ENCODE measurements at places on chromosomes 7 and 10. TPM values are rescaled to one million over a fixed set of nuclear protein-coding genes. Genes with fewer than 3 reads are reported as not detected.

DNA sequence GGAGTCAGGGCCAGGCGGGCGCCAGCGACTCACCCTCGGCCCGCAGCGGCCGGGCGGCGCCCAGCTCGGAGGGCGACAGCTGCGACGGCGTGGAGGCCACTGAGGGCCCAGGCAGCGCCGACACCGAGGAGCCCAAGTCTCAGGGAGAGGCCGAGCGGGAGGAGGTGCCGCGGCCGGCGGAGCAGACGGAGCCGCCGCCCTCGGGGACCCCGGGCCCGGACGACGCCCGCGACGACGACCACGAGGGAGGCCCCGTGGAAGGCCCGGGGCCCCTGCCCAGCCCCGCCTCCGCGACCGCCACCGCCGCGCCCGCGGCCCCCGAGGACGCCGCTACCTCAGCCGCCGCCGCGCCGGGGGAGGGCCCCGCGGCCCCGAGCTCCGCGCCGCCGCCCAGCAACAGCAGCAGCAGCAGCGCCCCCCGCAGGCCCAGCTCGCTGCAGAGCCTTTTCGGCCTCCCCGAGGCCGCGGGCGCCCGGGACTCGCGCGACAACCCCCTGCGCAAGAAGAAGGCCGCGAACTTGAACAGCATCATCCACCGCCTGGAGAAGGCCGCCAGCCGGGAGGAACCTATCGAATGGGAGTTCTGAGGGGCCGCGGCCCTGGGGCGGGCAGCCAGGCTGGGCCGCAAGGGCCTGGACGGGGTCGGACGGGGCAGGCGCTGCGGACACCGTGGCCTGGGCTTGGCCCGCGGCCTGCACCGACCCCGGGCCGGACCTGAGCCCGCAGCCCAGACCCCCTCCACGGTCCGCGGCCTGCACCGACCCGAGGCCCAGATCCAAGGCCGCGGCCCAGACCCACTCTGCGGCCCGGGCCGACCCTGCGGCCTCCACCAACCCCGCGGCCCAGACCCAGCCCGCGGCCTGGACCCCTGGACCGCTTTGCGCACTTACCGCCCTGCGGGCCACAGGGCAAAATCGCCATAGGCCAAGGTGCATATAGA lies 37.9 kb upstream of the SH2B2 start:
- no peaks in the 10 kb centered on the region for H3K36me3 ChIP-seq
- H3K27ac ChIP-seq: no peak overlapping the region
- H3K27me3 ChIP-seq: no peaks in the 10 kb centered on the region

GRCh38 chr10:93334901-93335327 lies 147.2 kb downstream of the MYOF start:
- no peak overlapping the region for H3K4me3 ChIP-seq
- DNase-seq: no peak
- H3K27ac ChIP-seq: no peak overlapping the region
- H3K27me3 ChIP-seq: no peaks in the 10 kb centered on the region
- no peaks in the 10 kb centered on the region for H3K4me1 ChIP-seq
- no peaks in the 10 kb centered on the region for H3K36me3 ChIP-seq

- H3K4me1 ChIP-seq: peaks cover 81% of the 10 kb centered on the region
- no peaks in the 10 kb centered on the region for H3K27me3 ChIP-seq
- no peak overlapping the region for H3K4me3 ChIP-seq
- no peak for DNase-seq
Measured at GRCh38 chr10:79153745-79154144, 85.0 kb downstream of the ZMIZ1 start.

DNA sequence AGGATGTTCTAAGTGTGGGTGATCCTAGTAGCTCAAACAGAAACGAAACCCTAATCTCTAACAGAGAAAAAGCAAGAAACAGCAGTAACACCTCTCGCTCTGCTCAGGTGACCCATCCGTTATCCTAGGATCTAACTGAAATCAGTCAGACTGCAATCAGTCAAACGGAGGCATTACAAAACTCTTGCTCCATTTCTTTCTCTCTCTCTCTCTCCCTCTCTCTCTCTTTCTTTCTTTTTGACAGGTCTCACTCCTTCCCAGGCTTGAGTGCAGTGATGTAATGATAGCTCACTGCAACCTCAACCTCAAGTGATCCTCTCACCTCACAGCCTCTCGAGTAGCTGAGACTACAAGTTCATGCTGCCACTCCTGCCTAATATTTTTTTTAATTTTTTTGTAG lies 1283.5 kb upstream of the CELF2 start:
- DNase-seq: no peak
- H3K36me3 ChIP-seq: no peaks in the 10 kb centered on the region
- H3K4me1 ChIP-seq: no peaks in the 10 kb centered on the region
- H3K27me3 ChIP-seq: no peaks in the 10 kb centered on the region

- no peak overlapping the region for H3K27ac ChIP-seq
- H3K4me3 ChIP-seq: no peak overlapping the region
- no peaks in the 10 kb centered on the region for H3K4me1 ChIP-seq
- no peaks in the 10 kb centered on the region for H3K27me3 ChIP-seq
Measured at GRCh38 chr10:59561477-59562121, 148.1 kb downstream of the SLC16A9 start.

GRCh38 chr10:119290301-119291048 lies 83.1 kb downstream of the GRK5 start:
- no peak for DNase-seq
- no peaks in the 10 kb centered on the region for H3K36me3 ChIP-seq
- no peak overlapping the region for H3K4me3 ChIP-seq
- H3K27ac ChIP-seq: peak overlapping the region; percentile 38

DNA sequence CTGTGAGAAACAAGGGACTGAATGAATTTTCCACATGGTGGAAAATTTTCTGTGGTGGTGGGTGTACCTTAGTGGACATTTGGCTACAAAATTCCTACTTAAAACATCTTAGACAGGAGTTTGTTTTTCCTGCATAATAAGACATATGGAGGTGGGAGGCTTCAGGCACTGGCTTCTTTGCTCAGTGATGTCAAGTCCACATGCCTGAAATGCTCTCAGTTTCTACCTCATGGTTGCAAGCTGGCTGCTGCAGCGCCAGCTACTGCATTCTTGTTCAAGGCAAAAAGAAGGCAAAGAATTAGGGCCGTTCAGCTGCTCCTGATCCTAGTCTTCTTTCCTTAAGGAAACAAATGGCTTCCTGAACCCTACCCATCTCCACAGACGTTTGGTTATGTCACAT lies 99.9 kb upstream of the FAM204A start:
- H3K36me3 ChIP-seq: no peaks in the 10 kb centered on the region
- H3K27me3 ChIP-seq: no peaks in the 10 kb centered on the region
- no peak for DNase-seq

GRCh38 chr10:3077509-3077908 lies 10.2 kb downstream of the PFKP start:
- no peaks in the 10 kb centered on the region for H3K36me3 ChIP-seq
- no peak overlapping the region for H3K4me3 ChIP-seq
- H3K27me3 ChIP-seq: no peaks in the 10 kb centered on the region

C10orf67 gene
- not detected for total RNA-seq

ARHGAP21 gene
- total RNA-seq: 91.8 TPM

NKX2-3 gene
- total RNA-seq: not detected

C7orf33 gene
- not detected for total RNA-seq
